ENCODE measurements at places on chromosomes 2 and 18.

GRCh38 chr2:24702800-24703199 lies 90.4 kb downstream of the PTRHD1 start:
- no peak for DNase-seq

DNA sequence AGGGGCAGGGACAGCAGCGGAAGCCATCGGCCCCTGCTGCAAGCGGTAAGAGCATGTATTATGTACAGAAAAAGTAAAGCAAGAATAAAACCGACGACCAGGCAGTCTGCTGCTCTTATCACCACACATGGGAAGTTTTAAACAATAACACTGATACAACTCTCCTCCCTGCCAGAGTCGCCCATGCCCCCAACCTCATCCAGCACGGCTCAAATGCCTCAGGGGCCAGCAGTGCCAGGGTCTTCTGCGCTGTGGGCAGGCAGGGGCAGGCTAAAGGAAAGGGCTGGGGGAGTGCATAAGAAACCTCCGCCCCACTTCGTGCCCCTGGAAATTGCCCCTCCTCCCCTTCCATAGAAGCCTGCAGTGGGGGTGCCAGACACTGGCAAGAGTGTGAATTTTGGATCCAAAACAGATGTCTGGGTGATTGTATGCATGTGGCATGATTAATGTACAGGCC lies 10.1 kb downstream of the TEX51 start:
- DNase-seq, result no peak

- no peak for DNase-seq
Observed at GRCh38 chr2:99382143-99382542, 45.0 kb downstream of the EIF5B start.

- no peak for DNase-seq
Observed at GRCh38 chr2:96880891-96881273, 11.0 kb upstream of the SEMA4C start.

DNA sequence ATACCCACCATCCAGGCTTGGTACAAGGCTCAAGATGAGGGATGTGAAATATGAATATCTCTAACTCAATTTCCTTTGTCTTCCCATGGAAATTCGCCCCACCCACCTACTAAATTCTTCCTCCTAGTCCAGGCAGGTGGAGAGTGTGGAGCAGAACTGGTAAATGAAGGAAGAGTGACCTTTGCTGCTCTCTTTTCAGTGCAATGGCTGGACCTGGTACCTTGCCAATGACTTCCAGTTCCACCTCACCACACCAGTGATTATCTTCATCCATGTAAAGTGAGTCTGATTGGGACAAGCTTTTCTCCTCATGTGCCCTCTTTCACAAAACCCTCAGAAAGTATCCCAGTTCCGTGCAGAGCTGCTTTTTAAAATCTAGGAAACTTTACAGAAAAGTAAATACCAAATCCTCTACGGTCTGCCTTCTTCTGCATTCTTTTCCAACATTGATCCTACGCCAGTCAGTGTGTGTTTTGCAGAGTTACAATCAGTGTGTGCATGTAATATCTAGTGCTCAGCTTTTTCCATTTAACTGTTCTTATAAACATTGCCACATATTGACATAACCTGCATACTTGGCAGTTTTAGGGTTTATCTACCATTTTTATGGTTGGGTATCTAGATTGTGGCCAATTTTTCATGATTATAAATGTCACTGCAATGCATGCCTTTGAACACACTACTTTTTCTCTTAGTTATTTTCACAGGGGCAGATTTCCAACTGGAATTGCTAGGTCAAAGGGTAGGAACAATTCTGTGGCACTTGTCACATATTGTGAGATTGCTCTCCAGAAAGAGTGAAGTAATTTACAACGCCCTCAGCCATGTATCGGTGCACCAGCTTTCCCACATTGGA lies 86.5 kb upstream of the SEC11C start:
- no peak for DNase-seq

DNA sequence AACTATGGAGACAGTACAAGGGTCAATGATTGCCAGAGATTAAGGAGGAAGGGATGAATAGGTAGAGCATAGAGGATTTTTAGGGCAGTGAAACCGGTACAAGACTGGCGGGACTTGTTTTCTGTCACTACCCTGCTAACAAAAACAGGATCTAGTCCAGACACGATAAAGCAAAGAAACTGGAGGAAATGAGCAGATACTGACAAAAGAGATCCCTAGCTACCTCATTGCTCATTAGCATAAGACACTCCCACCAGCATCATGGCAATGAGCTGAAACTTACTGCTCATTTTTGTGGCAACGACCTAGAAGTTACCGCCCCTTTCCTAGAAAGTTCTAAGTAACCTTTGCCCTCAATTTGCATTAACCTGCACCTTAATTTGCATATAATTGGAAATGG lies 131.2 kb downstream of the ETAA1 start:
- no peak for DNase-seq

DNA sequence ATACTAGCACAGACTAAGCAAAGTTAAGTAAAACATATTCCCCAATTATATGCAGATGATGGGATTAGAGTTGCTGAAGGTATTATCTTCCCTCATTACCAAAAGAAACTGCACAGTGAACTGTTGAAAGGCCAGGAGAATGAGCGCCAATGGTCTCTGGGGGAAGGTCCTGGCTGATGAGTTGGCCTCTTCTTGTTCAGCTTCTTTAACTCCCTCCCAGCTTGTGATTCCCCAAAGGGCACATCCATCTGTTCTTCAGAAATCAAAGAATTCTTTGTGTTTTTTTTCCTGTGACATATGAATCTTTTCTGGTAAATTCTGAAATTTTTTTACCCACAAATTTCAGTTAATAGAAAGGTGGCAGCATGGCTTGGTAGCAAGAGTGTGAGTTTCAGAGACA lies 667.6 kb downstream of the CNTNAP5 start:
- no peak for DNase-seq

DNA sequence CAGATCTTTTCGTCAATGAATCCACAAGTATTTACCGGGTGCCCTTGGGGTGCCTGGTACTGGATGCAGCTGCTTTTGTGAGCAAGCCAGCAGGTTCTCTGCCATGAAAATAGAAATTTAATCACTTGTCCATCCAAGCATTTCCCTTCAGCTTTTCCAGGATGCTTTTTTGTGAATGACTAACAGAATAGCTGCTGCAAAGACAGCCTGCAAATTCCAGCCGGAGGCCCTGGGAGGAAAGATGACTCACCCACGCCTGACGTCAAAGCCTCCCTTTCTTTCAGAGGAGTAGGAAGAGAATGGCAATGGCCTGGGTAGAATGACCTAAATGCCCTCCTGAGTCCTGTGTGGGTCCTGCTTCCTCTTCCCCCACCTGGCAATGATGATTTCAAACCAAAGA lies 111.9 kb downstream of the AP1S3 start:
- DNase-seq, result no peak

GRCh38 chr2:83784315-83784714 lies 674.8 kb downstream of the SUCLG1 start:
- no peak for DNase-seq

- DNase-seq, result no peak
Observed at GRCh38 chr2:112910219-112910618, 746 bp upstream of the IL37 start.

DNA sequence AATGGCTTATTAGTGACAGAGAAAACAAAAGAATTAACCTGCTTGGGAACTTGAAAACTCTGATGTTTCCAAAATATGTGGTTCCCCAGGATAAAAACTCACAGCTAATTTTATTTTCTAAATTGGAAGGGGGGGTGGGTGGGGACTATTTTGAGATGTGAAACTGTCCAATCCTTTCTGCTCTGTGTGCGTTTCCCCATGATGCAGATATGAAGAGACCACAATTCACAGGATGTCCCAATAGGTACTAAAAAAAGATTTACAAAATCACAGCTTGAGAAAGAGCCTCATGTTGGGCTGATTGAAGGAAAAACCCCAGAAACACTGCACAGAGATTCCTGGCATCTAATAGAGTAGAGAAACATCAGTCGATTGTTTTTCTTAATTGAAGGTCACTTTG lies 273.2 kb downstream of the ARHGAP15 start:
- no peak for DNase-seq

DNA sequence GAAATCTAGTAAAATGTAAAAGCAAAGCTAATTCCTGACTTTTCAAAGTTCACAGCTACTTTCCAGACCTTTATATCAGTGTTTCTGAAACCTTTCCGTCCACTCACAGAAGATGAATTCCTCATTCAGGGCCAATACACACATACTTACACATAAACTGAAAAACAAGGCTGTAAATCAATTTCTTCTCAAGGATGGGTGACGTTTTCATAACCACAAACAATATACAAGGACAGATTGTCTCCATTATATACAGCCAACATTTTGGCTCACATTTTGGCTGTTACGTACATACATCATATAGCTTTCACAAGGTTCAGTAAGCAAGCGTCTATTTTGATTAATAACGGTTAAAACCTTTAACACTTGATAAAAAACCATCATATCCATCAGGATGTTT lies 1.4 kb downstream of the RPRD1A start:
- DNase-seq, result no peak

GRCh38 chr2:239249776-239250175 lies 151.0 kb downstream of the HDAC4 start:
- no peak for DNase-seq

DNA sequence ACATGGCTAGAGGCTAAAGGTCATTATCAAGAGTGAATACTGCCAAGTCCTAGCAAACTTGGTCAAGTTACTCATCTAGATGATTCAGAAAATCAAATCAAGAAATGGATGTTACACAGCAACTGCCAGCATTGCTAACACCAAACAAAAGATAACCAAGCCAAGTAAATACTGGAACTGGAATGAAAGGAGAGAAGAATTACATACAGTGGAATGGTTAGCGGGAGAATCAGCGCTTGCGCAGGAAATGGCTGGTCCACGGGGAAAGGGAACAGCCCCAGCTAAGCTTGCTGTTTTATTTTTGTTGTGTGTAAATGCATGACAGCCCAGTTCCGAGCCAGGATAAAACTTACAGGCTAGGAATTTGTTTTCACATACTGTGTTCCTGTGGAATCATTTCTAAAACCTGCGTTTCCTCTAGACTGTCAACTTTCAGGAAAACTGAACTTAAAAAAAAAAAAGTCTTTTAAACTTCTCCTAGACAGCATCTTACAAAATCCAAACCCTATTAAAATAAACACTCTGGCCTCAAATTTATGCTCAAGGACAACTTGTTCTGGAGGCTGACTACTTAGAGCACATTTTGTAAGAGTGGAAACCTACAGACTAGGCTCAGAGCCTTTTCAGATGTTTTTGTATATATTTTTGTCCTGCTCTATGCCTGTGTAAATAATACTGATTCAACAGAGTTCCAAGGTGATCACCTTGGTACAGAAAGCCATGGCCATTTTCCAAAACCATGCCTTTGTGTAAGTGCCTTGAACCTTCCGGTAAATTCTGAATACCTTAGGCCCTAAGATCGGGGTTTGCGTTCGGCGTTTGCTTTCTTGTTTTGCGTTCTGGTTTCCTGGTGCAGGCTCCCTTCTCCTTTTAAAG lies 30.7 kb upstream of the TXNDC2 start:
- DNase-seq, result no peak

- no peak for DNase-seq
Observed at GRCh38 chr2:146934921-146935320, 909.9 kb upstream of the ACVR2A start.

DNA sequence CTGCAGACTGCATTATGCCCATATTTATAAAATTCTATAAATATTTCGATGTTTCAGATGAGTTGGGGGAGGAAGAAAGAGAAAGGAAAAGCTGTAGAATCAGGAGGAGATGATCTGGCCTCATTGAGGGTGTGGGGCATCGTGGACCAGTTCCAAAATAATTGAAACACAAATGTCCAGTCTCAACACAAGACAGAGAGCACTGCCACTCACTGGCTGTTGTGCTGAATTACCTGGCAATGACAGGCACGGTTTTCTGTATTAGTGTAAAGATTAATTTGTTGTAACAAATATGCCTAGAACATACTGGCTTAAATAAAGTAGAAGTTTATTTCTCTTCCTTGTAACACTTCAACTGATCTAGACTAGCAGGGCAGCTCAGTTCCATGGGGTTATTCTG lies 24.1 kb downstream of the POLE4 start:
- no peak for DNase-seq

GRCh38 chr18:57836557-57836956 lies 33.4 kb upstream of the ATP8B1 start:
- no peak for DNase-seq

DNA sequence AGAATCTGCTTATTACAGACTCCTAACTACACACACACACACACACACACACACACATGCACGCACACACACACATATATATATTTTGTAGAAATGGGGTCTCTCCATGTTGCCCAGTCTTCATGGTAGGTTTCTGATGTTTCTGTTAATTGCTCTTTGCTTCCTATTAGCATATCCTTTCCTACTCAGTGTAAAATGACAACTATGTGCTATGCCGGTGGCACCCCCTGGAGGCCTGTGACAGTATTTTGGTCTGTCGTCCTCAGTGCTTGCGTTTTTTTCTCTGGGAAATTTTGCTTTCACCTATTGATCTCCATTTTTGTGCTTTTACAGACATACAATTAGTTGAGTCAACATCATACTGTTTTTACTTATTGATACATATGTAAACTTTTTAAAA lies 322.1 kb downstream of the LRRTM1 start:
- DNase-seq, result no peak

DNA sequence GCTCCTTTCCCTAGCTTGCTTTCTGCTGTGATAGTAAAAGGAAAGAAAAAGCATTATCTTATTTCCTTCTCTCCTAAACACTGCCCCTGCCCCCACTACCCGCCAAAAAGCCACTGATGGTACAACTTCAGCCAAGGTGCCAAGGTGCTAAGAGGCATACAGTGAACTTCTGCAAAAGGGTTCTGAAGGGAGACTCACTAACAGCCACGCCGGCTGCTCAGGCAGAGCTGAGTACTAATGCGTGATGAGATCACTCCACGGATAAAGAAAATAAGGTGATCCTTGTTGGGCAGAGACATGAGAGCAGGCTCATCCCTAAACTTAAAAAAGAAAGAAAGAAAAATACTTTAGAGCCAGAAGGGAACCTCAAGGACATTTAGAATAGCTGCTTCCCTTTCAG lies 60.5 kb upstream of the PXDN start:
- DNase-seq, result no peak

DNA sequence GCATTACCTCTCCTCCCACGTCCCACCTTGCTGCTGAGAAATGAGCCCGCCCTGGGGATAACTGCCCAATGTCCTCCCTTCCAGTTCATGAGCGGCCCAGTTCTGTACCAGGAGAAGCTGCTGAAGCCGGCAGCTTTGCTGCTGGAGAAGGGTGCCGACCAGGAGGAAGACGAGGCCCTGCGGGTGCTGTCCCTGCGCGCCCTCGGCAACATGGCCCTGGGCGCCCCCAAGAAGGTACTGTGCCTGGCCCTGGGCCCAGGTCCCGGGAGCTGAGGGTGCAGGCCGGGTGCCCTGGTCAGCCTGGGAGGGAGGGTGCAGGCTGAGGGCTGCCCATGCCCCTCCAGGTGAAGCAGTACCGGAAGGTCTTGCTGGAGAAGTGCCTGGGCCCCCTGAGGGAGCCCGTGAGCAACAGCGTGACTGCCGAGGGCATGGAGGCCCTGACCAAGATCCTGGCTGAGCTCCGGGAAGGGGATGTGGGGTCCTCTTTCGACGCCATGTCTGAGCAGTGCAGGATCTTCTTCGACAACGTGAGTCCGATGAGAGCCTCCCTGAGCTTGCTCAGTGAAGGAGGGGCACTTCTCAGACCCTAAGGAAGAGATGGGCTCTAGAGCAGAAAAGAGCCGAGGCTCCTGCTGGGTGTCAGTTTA lies 25.7 kb downstream of the HJURP start:
- peak; percentile 54 for DNase-seq

All from natural killer cell treated with Interleukin-12 subunit alpha and Interleukin-12 subunit beta and Interleukin-15 and Interleukin-18, amount 100 ng/mL, for 72 hours (primary cell).